ENCODE measurements at places on chromosomes 6 and 20.

DNA sequence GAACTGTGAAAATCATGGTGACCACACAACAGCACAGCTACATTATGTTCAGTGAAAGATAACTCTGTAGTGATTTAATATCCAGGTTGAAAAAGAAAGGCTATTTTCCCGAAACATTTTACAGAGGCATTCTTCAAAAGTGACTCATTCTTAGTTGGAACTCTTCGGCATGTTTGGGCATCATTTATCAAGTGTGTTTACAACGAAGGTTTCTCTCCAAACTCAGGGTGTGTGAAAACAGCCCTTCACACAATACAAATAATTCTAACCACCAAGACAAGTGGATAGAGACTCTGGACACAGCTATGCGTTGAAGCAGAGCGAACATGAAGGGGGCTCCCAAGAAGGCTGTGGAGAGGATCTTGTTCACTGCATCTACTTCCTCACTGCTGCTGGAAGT is 57.6 kb downstream of the CBLN4 start:
- DNase-seq: no peak

DNA sequence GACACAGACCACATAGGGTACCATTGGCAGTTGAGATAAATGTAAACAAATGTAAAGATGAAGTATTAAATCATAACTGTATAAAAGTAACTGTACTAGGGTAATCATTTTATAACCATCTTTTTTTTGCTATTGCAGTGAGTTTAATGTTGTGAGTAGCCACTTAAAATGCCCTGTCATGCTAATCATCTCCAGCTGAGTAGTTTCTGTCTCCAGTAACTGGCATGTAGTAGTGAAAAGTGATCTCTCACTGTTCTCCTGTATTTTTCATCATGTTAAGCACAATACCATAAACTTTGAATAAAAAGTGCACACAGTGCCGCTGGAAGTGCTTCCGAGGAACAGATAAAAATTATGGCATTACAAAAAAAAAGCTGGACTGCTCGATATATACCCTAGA is 45.0 kb upstream of the OPRM1 start:
- DNase-seq: no peak

- DNase-seq: no peak
Observed at GRCh38 chr6:112030206-112030960, 23.5 kb upstream of the CCN6 start.

DNA sequence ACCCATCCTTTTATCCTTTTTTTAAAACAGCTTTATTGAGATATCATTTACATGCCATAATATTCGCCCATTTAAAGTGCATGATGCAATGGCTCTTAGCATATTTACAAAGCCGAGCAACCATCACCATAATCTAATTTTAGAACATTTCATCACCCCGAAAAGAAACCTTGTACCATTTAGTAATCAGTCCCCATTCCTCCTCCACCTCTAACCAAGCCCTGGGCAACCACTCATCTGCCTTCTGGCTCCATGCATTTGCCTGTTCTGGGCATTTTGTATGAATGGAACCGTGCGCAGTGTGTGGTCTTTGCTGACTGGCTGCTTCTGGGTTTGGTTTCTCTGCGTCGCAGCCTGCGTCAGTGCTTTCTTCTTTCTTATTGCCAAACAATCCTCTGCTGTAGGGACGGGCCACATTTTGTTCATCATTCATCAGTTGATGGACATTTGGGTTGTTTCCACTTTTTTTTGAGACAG is 10.2 kb upstream of the EEF1A2 start:
- no peak for DNase-seq

GRCh38 chr6:142353690-142354089 is 51.9 kb downstream of the ADGRG6 start:
- no peak for DNase-seq

GRCh38 chr20:2507464-2507863 is 1.3 kb downstream of the ZNF343 start:
- DNase-seq: no peak

GRCh38 chr6:118677193-118677592 is 25.8 kb upstream of the CEP85L start:
- no peak for DNase-seq

- peak; percentile 39 for DNase-seq
Observed at GRCh38 chr6:95923518-95923917, 92.3 kb upstream of the FUT9 start.

- DNase-seq: no peak
Observed at GRCh38 chr6:43464337-43464736, 9.0 kb upstream of the DLK2 start.

All from H9 (cell line).